ENCODE measurements at places on chromosomes 1 and 21.

- DNase-seq = no peak
Observed at GRCh38 chr1:107379826-107380225, 239.0 kb downstream of the NTNG1 start.

- no peak for DNase-seq
Observed at GRCh38 chr1:27053977-27054753, 41.5 kb upstream of the TENT5B start.

DNA sequence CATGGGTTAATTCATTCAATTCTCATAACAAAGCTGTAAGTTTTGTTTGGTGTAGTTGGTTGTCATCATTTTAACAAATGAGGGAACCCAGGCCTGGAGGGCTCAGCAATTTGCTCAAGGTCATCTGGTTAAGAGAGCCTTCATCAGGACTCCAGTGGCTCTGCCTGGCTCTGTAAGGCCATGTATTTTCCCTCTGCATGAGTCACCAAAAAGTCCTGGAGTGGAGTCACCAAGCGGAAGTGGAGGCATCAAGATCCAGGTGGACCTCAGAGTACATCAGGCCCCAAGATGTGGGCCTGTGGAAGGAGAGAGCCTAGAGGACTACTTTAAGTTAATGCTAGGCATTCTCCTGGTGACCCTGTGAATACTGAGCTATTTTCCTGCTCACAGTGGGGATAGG is 30.0 kb upstream of the RBM15 start:
- DNase-seq = no peak

DNA sequence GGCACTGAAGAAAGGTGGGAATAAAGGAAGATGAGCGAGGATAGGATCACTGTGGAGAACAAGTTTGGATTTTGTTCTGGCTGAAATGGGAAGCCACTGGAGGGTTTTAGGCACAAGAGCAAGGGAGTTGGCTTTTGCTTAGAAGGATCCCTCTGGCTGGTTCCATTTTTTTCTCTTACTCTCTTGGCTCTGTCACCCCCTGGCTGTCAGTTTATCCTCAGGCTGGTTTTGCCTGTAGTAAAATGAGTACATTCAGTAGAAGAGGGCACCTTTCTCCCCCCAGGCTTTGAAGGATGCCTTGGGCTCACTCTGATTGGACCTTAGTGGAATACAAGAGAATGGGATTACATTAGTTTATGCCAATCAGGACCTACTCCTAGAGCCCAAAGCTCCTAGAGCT is 17.1 kb downstream of the CACHD1 start:
- DNase-seq = no peak

DNA sequence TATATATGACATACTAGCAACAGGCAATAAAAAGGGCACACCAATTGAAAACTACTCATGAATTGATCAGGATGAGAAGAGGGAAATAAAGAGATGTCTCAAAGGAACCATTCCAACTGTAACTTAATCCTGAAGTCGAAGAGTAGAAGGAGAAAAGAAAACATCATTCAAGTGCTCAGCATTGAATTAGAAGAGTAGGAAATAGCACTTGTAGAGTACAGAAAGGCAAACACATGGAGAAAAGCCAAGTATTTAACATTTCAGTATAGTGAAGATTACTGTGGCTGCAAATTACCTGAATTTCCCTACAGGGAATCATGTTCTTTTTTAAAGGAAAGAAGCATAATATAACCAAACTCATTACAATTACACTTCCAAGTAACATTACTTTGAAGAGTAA is 205.0 kb downstream of the KCTD3 start:
- no peak for DNase-seq

GRCh38 chr1:26704629-26705028 is 8.8 kb downstream of the ARID1A start:
- DNase-seq = no peak

- no peak for DNase-seq
Observed at GRCh38 chr1:162463021-162463420, 34.6 kb upstream of the UHMK1 start.

- no peak for DNase-seq
Observed at GRCh38 chr1:100147875-100148274, 14.9 kb downstream of the TRMT13 start.

DNA sequence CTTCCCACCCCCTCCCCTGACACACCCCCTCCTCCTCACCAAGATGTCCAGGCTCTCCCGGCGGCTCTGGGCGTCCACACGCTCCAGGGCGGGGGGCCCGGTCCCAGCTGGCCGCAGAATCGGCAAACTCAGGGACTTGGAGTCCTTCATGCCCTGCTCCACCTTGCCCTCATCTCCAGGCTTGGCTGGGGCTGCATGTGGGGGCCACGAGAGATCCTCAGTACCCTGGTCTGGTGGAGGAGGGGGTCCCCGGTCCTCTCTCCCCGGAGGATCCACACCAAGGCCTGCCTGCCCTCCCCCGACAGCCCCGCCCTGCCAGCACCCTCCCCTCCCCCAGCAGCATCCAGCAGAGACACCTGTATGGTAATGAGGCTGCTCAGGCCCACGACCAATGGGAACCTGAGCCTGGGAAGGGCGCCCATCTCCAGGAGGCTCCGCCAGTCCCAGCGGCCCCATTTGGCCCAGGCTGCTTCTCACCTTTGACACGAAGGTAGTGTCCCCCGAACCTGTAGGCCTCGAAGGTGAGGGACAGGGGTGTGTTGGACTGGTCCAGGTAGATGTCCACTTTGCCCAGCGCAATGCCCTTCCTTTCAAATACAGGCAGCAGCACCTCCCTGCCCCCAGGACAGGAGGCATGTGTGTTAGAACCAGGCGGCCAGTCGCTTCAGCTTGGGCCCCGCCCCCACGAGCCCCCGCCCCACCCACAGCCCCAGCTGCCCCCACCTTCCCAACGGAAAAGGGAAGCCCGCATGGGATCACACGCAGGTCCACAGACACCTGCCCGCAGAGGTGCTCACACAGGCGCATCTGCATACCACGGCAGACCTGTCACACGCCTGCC is 8.2 kb upstream of the TNFRSF25 start:
- DNase-seq = no peak

DNA sequence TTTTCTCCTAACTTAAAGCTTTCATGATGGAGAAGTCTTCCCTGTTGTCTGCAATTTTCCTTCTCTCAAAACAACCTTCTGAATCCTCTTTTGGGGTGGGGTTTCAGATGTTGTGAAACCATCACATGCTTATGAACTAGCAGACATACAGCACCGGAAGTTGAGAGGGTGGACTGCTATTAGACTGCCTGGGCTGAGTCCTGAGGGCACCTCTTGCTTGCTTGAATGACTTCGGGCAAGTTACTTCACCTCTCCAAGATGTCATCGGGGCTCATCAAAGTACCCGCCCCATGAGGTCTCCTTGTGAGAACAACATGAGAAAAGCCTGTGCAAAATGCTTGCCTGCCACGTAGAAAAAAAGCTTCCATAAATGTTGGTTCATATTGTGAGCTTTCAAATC is 89.6 kb downstream of the CCDC185 start:
- no peak for DNase-seq

- DNase-seq = no peak
Observed at GRCh38 chr1:53430261-53430660, 28.9 kb upstream of the DMRTB1 start.

DNA sequence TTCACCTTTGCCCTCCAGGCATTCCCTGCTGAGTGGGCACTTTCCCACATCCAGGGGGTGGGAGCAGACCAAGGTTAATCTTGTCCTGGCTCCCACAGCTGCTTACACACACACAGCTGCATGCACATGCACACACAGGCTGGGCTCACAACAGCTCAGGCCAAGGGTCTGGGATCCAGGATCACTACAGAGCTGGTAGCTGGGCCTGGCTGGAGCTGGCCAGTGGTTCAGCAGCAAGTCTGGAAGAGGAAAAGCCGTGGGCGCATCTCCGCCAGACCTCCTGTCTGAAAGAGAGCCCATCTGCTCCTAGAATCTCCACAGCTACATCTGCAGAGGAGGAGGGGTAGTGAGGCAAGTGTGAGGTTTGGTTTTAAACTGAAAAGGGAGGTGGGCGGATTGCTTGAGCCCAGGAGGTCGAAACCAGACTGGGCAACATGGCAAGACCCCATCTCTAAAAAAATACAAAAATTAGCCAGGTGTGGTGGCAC is 3.8 kb downstream of the CDK18 start:
- no peak for DNase-seq

- no peak for DNase-seq
Observed at GRCh38 chr1:155321639-155322503, 1.2 kb downstream of the RUSC1 start.

- DNase-seq = no peak
Observed at GRCh38 chr1:4407851-4408250, 246.6 kb upstream of the AJAP1 start.

DNA sequence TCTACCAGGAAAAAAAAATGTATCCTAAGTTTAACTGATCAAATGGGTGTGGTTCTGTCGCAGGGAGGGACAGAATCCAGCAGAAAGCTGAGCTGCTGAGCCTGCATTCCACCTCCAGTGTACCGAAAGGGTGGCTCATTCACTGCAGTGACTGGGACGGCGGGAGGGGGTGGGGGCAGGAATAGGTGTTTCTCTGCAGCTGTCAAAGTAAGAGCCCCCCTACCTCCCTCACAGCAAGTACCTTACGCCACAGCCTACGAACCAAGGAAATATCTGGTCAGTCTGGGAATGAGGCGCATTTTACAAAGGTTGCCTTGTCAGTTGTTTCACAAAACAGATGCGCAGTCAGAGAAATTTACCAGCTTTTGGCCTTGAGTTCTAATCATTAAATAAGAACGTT is 1.7 kb downstream of the S100B start:
- no peak for DNase-seq

GRCh38 chr1:1164701-1165451 is 8.8 kb upstream of the TTLL10 start:
- no peak for DNase-seq

- peak; percentile 14 for DNase-seq
Observed at GRCh38 chr1:29786195-29786594, 549.9 kb downstream of the PTPRU start.

DNA sequence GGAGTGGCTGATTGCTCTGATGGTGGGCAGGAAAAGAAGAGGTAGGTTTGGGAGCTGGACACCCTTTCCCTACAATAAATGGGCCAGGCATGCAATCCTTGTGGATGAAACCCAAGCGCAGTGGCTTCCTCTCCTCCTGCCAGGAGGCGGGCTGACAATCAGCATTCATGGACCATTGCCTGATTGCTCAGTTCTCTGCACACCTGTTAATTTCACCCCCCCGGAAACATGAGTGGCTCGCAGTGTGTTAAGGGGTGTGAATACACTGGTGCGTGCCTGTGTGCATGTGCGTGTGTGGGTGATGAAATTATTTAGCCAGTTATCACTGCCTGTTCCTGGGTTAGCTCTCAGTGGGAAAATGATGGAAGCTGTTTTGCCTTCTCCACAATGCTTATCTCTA is 310.7 kb downstream of the PCP4 start:
- DNase-seq = no peak

GRCh38 chr1:175005085-175005783 is 5.5 kb downstream of the CACYBP start:
- no peak for DNase-seq

DNA sequence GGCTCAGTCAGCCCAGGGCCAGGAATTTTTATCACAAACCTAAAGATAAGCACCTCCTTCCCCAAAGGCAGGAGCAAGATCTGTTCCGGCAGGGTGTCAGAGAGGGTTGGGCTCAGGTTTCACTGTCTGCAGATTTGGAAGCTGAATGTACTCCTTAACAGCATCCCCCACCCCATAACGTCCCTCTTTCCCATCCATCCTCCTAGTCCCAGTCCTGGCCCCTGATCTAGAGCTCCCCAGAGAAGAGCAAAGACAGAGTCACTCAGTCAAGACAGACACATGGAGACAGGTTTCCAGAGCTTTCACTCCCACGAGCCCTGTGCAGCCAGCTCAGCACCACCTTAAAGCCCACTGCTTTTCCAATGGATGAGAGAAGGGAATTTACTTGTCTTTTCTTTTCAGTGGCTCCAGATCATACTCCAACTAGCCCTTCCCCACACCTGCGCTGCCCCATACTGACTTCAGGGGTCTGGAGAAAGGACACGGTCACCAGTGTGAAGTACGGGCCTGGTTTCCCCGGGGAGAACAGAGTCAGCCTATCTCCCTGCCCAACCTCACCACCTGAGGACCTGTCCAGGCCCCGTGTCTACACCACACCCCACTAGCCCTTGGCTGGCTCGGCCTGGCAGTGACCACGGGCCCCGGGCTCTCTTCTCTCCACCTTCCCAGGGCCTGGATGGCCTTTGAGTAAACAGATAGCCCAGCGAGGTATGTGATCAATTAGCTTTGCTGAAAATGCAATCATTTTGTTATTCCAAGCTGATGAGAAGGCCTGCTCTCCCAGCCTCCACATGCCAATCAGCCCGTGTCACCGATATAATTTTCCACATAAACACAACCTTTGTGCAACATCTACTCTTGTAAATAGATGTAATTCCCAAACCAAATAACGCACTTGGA is 249.1 kb downstream of the FOXD2 start:
- DNase-seq = no peak

- DNase-seq = no peak
Observed at GRCh38 chr1:69230208-69230607, 337.5 kb upstream of the LRRC7 start.

DNA sequence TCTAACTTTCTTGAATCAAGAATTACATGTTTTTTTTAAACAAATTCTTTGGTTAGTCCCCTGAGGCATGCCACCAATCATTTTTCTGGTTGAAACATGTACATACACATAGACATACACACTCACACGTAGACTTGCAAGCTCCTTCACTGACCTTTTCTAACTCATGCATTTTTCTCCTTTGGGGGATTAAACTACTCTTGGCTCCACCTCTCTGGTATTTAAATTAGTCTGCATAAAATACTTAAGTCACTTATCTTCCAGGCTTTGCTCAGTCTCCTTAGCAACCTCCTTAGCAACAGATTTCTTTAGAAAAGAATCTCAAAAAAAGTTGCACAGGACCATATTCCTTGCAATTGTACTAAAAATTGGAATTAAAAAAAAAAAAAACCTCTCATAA is 440.9 kb upstream of the LRRC7 start:
- DNase-seq = no peak

GRCh38 chr1:208242941-208243526 is 1.1 kb downstream of the PLXNA2 start:
- no peak for DNase-seq

GRCh38 chr1:26012864-26013263 is 8.7 kb upstream of the EXTL1 start:
- DNase-seq = no peak

DNA sequence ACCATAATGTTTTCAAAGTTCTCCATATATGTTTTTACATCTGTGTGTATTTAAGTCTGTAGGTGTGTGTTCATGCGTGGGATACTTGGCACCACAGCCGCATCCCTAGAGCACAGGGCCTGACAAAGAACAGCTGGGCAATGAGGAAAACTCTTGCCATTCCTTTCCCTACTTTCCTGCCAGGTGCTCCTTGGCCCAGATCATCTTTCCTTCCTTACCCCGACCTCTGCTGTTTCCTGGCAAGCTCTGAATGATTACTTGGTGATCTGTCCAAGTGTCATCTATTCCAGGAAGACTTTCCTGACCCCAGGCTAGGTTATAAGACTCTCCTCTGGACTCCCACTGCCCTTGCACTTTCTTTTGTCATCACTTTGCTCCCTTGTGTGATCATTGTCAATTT is 123.6 kb downstream of the ELAVL4 start:
- no peak for DNase-seq
